Fibroblast of lung (primary cell): ENCODE measurements at places on chromosomes 1 and 21. TPM values are rescaled to one million over a fixed set of nuclear protein-coding genes. Genes with fewer than 3 reads are reported as not detected.

RNF186 gene
- not detected in 2 replicates for total RNA-seq

HTR6 gene
- under 0.01 TPM in 1 of 2 replicates, not detected in the other for total RNA-seq

ATP1A4 gene
- 0.26 TPM in 1 of 2 replicates, not detected in the other for total RNA-seq

FBXO28 gene
- 29.5 and 34.3 TPM in 2 replicates for total RNA-seq

OR2L2 gene
- total RNA-seq, result under 0.01 TPM in 1 of 2 replicates, not detected in the other

SEMA6C gene
- 0.51 and 0.99 TPM in 2 replicates for total RNA-seq

PTAFR gene
- total RNA-seq, result under 0.01 TPM in 2 replicates

ASTN1 gene
- total RNA-seq, result under 0.01 and 0.17 TPM in 2 replicates

OR10Z1 gene
- total RNA-seq, result under 0.01 TPM in 1 of 2 replicates, not detected in the other

ZNF362 gene
- total RNA-seq, result 3.1 and 3.8 TPM in 2 replicates

LRRC7 gene
- total RNA-seq, result not detected in 2 replicates

AIDA gene
- total RNA-seq, result 50.8 and 67.9 TPM in 2 replicates

GPR37L1 gene
- not detected in 2 replicates for total RNA-seq
